Liver (tissue), 10 donors: ENCODE measurements at places on chromosomes 7 and 10. TPM values are rescaled to one million over a fixed set of nuclear protein-coding genes. Genes with fewer than 3 reads are reported as not detected.

DNA sequence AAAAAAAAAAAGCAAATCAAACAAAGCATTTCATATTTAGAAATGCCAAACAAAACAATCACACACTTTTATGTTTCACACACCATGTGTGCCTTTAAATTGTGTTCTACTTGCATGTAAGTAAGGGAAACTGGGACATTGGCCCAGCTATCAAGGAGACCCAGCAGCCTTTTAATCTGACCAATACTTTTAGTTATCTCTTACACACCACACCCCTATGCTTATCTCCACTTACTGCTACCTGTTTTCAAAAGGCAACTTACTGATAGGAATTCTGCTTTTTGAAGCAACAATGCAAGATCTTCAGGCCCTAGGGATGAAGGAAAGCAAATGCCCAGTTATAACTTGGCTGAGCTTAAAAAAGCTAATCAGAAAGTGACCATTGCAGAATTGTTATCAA lies 1244.8 kb upstream of the SORCS1 start:
- no peaks in the 10 kb centered on the region for H3K4me1 ChIP-seq
- no peaks in the 10 kb centered on the region for H3K36me3 ChIP-seq

The SLC26A4 gene
- total RNA-seq = 0.25 TPM

The SEMA3A gene
- 0.56 TPM for total RNA-seq

The GALNT17 gene
- total RNA-seq = 0.42 TPM

DNA sequence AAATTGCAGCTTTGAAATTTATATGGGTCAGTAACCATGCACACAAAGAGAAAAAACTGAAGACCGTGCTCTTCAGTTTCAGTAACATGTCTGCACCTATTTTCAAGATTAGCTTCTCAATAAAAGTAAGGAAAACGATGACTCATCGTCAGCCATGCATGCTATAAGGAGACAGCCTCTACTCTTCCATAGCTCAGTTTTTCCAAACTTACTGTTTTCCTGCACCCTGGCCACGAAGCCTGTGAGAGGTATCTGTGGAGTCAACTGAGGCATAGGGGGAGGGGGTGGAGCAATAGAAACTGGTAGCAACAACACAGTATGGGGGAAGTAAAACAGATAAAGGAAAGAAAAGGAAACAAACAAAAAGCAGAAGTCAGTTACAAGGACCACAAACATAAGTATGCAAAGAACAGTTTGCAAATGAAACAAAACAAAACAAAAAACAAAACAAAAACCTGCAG lies 58.0 kb downstream of the PDSS1 start:
- H3K27me3 ChIP-seq = no peaks in the 10 kb centered on the region
- H3K36me3 ChIP-seq = no peaks in the 10 kb centered on the region
- no peak for DNase-seq
- no peak overlapping the region for H3K4me3 ChIP-seq
- H3K4me1 ChIP-seq = no peaks in the 10 kb centered on the region

GRCh38 chr7:21526007-21526406 lies 16.8 kb upstream of the DNAH11 start:
- no peak overlapping the region for H3K27ac ChIP-seq
- no peaks in the 10 kb centered on the region for H3K36me3 ChIP-seq
